Adrenal gland (tissue), 19 donors: ENCODE measurements at places on chromosomes 3 and 15. TPM values are rescaled to one million over a fixed set of nuclear protein-coding genes. Genes with fewer than 3 reads are reported as not detected.

Gene C3orf85
- total RNA-seq, result not detected

Gene ACKR4
- total RNA-seq, result 0.36 TPM

Gene FOXB1
- not detected for total RNA-seq

Gene CCR3
- total RNA-seq, result not detected

Gene SOX14
- total RNA-seq, result not detected

Gene DUOXA2
- total RNA-seq, result not detected

Gene PLCB2
- 27.4 TPM for total RNA-seq

Gene TEX9
- total RNA-seq, result 6.1 TPM

Gene DCLK3
- not detected for total RNA-seq

Gene SCN10A
- not detected for total RNA-seq

Gene LDHAL6B
- total RNA-seq, result not detected

Gene SPTSSB
- 0.97 TPM for total RNA-seq

Gene MFSD1
- total RNA-seq, result 87.4 TPM

Gene SLC9C1
- total RNA-seq, result not detected

Gene ADIPOQ
- 1.3 TPM for total RNA-seq

Gene PIK3R4
- total RNA-seq, result 29.3 TPM

Gene GAP43
- 1.2 TPM for total RNA-seq

Gene TTLL13
- total RNA-seq, result not detected

Gene PEX5L
- 1.1 TPM for total RNA-seq

Gene CHRD
- total RNA-seq, result 25.7 TPM

Gene C3orf22
- total RNA-seq, result not detected

Gene ECT2
- 7.0 TPM for total RNA-seq

Gene CEP19
- 4.0 TPM for total RNA-seq

Gene SAMMSON
- total RNA-seq, result not detected

Gene APH1B
- 39.4 TPM for total RNA-seq

Gene MYO5C
- total RNA-seq, result 2.6 TPM

Gene PEAK1
- total RNA-seq, result 39.4 TPM

Gene ZNF148
- 17.4 TPM for total RNA-seq

Gene SLC24A5
- total RNA-seq, result not detected

Gene PRRT3
- 3.3 TPM for total RNA-seq

Gene CEMIP
- total RNA-seq, result 0.42 TPM

Gene ACSBG1
- total RNA-seq, result 6.7 TPM

Gene EFCAB12
- 0.28 TPM for total RNA-seq

Gene GOLGA8Q
- 0.68 TPM for total RNA-seq

Gene TYRO3
- 15.8 TPM for total RNA-seq

Gene PLXNB1
- total RNA-seq, result 3.4 TPM

Gene CASR
- 0.08 TPM for total RNA-seq

Gene ALDH1A2
- total RNA-seq, result 26.1 TPM

Gene TLR9
- under 0.01 TPM for total RNA-seq

Gene PRSS50
- not detected for total RNA-seq

Gene UBE2E1
- total RNA-seq, result 65.0 TPM

Gene THAP10
- 3.5 TPM for total RNA-seq

Gene USP19
- 89.5 TPM for total RNA-seq

Gene LRRC15
- total RNA-seq, result 0.14 TPM

Gene HCLS1
- total RNA-seq, result 51.6 TPM

Gene CFAP161
- total RNA-seq, result 0.43 TPM

Gene CACNA1D
- 45.5 TPM for total RNA-seq

Gene LSAMP
- total RNA-seq, result 53.5 TPM

Gene SERPINI2
- 0.38 TPM for total RNA-seq
